NCI-H1694 treated with DMSO at 0.1 percent for 48 hours (cell line): ENCODE measurements at places on chromosomes 6 and 20.

- no peak for DNase-seq
Measured at GRCh38 chr20:18007534-18008292, 38.9 kb downstream of the MGME1 start.

GRCh38 chr6:14876778-14877613 is 368.9 kb upstream of the JARID2 start:
- DNase-seq, result no peak

DNA sequence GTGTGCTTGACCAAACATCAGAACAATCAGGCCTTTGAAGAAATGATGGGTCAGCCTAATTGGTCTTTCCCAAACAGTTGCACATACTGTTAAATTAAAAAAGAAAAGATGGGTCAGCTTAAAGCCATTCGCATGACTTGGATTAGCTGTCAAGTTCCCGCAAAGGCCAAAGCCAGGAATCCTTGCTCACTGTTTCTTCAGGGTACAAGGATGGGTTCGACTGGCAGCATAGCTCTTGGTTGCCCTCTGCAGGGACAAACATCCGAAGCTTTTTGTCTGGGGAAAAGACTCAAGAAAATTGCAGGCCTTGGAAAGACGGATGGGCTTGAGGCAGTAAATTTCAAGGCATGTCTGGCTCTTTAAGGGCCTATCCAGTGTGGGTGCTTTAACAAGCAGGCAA is 168.0 kb downstream of the HDGFL1 start:
- DNase-seq, result no peak

GRCh38 chr6:165060720-165061119 is 248.7 kb downstream of the C6orf118 start:
- DNase-seq, result no peak

GRCh38 chr20:50445354-50446151 is 64.6 kb upstream of the PTPN1 start:
- DNase-seq, result no peak
